Kidney (tissue), 22 donors: ENCODE measurements at places on chromosomes 7 and 10. TPM values are rescaled to one million over a fixed set of nuclear protein-coding genes. Genes with fewer than 3 reads are reported as not detected.
A peak's percentile ranks its signal among the peaks of the same experiment; 100 is the strongest.

GBX1 gene
- not detected for polyA plus RNA-seq

DNA sequence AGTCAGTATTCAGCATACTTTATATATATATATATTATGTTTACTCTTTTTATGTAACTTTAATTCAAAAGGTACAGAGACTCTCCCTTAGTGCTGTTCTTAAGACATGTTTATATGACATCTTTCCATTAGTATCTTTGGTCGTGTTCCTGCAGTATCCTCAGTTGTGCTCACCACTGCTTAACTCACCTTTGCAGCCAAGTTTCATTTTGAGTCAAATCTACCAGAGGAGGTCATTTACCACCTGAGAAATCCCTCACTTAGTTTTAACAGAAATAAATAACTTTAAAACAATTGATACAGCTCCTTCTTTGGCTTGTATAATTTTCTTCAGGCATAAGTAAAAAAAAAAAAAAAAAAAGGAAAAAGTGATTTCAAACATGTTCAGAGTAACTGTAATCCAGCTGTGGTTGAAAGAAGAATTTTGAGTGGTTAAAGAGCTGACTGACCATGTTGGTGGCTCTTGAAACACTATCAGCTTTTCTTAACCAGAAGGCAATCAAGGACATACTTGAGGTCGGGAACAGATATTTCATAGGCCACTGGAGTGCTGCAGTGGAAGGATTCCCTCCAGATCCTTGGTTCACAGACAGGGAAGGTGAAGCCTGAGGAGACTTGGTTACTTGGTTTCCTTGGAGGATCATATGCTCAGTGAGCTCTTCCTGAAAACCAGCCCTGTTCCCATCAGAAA is 116.8 kb downstream of the AUTS2 start:
- DNase-seq = no peak

DNA sequence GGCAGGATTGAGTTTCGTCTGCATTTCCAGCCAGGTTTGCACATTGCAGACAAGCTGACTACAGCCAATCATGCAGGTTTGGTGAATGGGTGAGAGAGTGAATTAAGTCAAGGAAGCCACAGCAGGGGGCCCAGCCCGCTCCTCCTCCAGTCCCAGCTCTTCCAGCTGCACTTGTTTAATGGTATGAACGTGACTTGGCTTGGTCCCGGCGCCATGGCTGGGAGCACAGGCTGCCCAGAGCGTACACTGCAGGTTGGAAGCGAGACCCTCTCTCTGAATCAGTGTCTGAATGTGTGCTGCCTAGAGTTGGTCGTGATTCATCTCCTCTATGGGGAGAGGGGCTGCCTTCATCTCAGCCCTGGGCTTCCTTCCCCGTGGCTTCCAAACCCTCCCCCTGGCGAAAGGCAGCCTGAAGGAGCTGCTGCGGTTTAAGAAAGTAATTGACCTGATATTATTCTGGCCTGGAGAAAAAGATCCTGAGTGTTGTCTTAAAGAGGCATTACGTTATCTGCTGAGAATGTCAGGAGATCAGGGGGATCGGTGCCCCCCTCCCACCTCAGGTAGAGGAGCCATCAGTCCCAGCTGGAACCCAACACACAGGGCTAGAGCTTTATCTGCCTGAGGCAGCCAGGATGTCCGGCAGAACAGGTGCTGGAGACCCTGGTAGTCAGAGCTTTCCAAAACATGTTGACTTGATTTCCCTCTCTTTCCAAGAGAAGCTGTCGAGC is 132.1 kb downstream of the COL26A1 start:
- peak; percentile 68 for DNase-seq

- DNase-seq = no peak
Measured at GRCh38 chr10:36211856-36212255, 569.8 kb upstream of the FZD8 start.
